ENCODE measurements at places on chromosomes 11 and 22.

- DNase-seq, result no peak
Observed at GRCh38 chr11:3849297-3849874, 6.1 kb upstream of the STIM1 start.

DNA sequence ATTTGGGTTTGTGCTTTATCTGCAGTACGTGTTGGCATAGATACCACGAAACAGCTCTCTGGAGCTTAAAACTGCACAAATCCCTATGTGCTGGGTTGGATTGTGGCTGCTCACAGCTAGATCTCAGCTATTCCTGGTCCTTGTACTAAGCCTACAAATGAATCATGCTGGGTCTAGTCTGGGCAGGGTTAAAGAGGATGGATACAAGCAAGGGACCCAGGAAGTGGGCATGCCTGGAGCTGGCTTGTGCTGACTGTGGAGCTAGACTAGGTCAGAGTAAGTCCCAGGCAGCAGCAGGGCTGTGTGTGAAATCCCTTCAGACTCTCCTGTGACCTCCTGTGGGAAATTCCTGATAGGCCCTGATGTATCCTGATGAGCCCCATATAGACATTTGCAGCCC is 3.9 kb upstream of the E2F8 start:
- DNase-seq, result no peak

GRCh38 chr11:19892387-19892786 is 179.8 kb downstream of the NAV2 start:
- DNase-seq, result no peak

DNA sequence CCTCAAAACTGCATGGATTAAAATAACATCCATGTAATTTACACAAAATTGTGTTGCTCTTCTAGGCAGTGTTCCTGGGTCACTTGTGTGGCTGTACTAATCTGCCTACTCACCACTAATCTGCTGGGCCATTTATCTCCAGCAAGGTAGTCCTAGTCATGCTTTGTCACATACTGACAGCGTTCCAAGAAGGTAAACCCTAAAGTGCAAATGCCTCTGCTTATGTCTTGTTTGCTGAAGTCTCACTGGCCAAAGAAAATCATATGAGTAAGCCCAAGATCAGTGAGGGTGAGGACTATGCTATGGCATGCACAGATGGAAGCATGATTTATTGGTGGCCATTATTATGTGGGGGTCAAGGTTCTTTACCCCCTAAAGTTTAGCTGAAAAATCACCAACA is 630.2 kb upstream of the LUZP2 start:
- no peak for DNase-seq

DNA sequence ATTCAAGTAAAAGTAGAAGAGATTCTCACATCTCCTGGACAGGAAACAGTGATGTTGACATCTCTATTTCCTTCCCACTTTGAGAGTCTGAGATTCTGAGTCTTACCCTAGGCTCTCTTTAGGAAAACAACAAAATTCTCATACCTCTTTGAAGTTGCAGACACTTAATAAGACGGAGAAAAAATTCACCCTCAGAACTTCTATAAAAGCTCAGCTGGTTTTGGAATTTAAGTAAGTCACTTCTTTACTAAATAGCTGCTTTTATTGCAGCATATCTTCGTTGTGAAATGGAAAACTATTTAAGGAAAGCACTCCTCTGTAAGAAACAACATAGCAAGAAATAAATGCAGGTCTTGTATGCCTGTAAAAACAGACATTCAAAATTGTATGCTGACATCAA is 79.1 kb downstream of the MSANTD4 start:
- no peak for DNase-seq

DNA sequence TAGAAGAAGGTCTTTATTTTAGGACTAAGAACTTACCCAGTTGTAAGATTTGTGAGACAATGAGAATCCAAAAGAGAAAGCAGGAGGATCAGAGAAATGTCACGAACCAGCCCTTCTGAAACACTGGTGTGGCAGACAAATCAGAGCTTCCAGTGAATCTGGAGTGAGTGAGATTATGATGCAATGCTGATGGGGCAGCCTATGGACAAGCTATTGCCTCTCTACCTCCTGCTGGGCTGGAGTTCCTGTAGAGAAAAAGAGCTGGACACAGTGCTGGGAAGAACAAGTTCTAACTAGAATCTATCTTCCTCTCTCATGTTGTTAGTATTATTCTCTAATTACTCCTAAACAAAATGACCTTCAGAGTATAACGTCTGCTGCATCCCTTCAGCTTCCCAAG is 12.0 kb upstream of the ANO3 start:
- DNase-seq, result no peak

GRCh38 chr11:118931571-118931970 is 5.8 kb upstream of the BCL9L start:
- DNase-seq, result no peak

GRCh38 chr22:17781319-17782031 is 7.2 kb upstream of the BID start:
- DNase-seq, result peak; percentile 48

DNA sequence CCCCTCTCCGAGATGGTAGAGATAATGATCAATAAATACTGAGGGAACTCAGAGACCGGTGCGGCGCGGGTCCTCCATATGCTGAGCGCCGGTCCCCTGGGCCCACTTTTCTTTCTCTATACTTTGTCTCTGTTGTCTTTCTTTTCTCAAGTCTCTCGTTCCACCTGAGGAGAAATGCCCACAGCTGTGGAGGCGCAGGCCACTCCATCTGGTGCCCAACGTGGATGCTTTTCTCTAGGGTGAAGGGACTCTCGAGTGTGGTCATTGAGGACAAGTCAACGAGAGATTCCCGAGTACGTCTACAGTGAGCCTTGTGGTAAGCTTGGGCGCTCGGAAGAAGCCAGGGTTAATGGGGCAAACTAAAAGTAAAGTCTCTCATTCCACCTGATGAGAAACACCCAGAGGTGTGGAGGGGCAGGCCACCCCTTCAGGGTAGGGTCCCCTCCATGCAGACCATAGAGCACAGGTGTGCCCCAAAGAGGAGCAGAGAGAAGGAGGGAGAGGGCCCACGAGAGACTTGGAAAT is 43.2 kb downstream of the IGLL1 start:
- no peak for DNase-seq

DNA sequence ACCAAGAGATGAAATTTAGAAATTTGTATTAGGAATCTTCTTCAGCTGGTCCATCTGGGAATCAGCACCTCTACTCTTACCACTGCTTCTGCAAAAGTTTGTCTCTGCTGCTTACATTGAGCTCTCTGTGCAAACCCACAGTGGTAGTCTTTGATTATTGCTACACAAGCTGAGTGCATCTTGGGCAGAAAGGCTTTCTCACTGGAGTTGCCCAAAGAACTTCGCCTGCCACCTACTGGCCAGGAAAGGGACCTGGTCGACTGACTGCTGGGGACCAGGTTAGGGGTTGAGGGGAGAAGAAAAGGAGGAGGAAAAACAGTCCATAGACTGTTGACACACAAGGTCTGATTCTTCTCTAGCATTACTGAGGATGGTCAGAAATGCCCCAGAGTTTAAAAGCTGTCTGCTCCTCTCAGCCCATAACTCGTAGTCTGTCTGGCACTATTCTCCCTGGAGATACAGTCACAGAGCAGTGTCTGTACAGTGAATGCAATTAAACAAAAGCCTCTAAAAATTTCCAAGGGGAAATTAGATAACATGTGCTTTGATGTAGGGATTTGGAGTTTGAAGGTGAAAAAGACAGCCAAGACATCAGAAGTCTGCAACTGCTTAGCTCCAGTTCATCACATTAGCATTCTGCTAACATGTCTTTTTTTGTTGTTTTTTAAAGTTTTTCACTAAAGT is 215.0 kb upstream of the CTSC start:
- no peak for DNase-seq

- no peak for DNase-seq
Observed at GRCh38 chr11:64771861-64772260, 6.5 kb downstream of the SF1 start.

GRCh38 chr11:111406589-111406988 is 27.5 kb upstream of the POU2AF1 start:
- DNase-seq, result no peak

DNA sequence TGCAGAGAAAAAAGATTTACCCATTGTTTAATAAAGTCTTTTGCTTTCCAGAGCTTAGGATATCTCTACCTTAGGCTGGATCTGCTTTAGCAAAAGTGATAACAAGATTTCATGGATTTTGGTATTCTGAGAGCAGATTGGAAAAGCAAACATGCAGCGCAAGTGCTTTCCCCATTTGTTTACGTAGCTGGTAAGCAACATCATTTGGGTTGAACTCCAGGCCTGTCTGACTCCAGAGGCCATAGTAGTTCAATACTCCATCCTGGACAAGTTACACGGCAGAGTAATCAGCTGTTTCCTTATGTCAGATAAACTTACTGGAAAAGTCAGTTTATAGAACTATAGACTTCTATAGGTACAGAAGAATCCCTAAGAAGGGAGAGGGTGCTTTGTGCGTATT is 40.6 kb upstream of the TNRC6B start:
- no peak for DNase-seq

GRCh38 chr22:46797355-46797754 is 34.9 kb downstream of the TBC1D22A start:
- no peak for DNase-seq

- DNase-seq, result no peak
Observed at GRCh38 chr22:19957445-19957844, 15.8 kb upstream of the TXNRD2 start.

DNA sequence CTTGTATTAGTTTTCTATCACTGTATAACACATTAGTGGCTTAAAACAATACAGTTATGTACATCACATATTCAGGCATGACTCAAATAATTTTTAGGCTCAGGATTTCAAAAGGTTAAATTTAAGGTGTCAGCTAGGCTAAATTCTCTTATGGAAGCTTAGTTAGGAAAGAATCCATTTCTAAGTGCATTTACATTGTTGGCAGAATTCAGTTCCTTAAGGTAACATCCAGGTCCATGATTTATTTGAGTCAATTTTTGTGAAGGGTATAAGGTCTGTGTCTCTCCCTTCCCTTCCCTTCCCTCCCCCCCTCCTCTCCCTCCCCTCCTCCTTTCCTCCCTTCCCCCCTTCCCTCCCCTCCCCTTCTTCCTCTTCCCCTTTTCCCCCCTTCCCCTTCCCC is 399.0 kb upstream of the CNTN5 start:
- no peak for DNase-seq

GRCh38 chr11:76596652-76597051 is 73.9 kb downstream of the LRRC32 start:
- DNase-seq, result no peak

DNA sequence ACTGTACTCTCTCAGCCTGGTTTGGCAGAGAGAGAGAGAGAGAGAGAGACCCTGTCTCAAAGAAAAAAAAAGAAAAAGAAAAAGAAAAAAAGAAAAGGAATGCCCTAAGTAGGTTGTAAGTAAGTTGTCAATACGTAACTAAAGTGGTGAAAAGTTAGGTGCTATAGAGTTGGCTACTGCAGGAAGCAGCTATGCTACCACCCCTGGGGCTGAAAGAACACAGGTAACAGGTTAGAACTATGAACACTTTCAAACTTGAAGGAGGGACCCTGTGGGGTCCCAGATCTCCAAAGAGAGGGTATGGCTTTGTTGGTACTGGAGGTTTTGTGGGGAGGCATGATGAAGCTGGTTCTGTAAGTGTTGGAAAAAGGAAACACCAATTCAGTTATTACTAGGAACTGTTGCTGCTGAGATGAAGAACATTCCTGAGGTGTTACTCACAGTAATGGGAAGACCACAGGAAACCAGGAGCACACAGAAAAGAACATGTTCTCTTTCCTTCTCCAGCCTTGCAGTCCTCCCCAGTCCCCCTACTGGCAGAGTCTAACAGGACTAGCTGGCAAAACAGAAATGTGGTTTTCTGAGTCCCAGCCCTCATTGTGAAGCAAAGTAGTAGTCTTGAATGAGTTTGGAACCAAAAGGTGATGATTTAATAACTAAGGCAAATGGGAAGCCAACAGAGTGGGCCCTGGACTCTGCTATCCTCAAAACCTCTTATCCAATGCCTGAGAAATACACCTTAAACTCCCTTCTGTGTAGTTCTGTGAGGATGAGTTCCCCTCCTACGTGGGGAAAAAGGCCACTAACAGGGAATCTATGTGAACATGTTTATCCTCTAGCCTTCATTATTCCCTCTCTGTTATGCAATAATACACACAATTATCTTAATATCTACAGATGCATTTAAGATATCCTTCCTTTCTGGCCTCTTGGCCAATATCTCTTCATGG is 427.0 kb upstream of the DDI1 start:
- DNase-seq, result no peak

DNA sequence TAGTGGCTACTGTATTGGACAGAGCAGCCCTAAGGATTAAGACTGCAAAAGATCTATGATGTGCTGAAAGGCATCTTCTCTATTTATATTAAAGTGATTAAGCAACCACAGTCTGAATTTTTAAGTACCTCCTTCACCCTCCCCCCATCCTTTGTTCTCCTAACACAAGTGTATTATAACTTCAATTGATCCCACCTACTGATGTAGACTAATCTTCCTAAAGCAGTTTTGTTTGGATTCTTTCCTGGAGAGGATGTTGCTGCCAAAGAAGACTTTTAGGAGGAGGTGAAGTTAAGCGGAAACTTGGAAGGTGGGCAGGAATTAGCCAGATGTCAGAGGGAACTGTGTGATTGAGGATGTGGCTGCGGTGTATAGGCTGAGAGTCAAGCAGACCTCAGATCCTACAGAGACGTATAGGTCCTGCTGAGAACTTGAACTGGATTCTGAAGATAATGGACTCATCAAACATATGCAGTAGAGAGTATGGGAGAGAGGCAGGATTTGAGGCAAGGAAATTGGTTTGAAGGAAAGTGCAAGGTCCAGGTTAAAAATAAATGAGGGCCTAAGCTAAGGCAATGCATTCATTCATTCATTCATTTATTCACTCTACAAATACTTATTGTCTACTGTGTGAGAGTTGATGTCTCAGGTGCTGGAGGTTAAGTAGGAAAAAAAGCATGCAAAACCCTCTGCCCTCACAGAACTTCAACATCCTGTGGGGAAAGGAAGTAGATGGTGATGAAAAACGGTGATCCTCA is 5.2 kb upstream of the RASSF10 start:
- no peak for DNase-seq

- no peak for DNase-seq
Observed at GRCh38 chr22:26585104-26585790, 4.7 kb downstream of the TPST2 start.

DNA sequence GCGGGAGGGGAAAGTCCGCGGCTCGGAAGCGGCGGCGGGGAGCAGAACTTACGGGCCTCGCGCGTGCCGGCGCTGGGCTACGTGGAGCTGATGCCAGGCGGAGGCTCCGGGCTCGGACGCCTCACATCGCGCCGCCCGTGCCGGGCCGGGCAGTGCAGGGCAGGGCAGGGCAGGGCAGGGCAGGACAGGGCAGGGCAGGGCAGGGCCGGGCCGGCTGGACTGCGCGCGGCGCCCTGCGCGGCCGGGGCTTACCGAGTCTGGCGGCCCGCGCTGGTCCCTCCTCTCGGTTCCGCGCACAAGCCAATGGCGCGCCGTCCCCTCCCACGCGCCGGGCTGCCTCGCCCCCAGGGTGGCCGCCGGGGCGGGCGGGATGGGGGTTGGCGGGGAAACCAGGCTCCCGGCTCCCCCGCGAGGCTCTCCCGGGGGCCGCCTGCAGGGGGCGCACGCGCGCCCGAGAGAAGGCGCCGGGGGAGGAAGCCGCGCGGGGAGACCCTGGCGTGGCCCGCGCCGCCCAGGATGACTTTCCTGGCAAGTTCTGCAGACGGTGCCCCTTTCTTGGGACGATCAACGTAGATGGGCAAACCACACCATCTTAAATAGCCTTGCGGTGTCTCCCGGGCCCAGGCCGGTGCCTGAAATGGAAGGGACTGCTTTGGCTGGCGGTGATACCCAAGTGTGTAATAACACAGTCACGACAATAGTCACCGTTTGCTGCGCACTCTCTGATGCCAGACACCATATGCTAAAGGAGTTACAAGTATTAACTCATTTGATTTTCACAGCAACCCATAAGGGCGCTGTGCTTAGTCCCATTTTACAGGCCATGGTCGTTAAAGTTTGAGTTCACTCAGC is at the start of gene TP53I11:
TP53I11 (minus strand) TSS at position 259 of the 852 bp plus-strand sequence. CDS start 12,548 bp downstream, outside the sequence.
- no peak for DNase-seq

- DNase-seq, result no peak
Observed at GRCh38 chr11:20493340-20493739, 105.8 kb downstream of the PRMT3 start.
